ENCODE measurements at places on chromosomes 5 and 9.

DNA sequence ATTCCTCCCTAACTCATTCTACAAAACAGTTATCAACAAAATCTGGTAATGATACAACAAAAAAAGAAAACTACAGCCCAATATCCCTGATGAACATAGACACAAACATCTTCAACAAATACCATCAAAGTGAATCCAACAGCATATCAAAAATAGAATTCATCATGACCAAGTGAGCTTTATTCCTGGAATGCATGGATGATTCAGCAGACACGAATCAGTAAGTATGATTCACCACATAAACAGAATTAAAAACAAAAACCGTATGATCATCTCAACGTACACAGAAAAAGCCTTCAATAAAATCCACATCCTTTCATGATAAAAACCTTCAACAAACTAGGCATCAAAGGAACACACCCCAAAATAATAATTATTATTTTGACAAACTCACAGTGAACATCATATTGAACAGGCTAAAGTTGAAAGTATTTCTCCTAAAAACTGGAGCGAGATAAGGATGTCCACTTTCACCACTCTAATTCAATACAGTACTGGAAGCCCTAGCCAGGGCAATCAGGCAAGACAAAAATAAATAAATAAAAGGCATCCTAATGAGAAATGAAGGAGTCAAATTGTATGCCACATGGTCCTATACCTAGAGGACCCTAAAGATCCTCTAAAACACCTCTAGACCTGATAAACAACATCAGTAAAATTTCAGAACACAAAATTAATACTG lies 305.1 kb upstream of the RGMB start:
- no peak for DNase-seq

DNA sequence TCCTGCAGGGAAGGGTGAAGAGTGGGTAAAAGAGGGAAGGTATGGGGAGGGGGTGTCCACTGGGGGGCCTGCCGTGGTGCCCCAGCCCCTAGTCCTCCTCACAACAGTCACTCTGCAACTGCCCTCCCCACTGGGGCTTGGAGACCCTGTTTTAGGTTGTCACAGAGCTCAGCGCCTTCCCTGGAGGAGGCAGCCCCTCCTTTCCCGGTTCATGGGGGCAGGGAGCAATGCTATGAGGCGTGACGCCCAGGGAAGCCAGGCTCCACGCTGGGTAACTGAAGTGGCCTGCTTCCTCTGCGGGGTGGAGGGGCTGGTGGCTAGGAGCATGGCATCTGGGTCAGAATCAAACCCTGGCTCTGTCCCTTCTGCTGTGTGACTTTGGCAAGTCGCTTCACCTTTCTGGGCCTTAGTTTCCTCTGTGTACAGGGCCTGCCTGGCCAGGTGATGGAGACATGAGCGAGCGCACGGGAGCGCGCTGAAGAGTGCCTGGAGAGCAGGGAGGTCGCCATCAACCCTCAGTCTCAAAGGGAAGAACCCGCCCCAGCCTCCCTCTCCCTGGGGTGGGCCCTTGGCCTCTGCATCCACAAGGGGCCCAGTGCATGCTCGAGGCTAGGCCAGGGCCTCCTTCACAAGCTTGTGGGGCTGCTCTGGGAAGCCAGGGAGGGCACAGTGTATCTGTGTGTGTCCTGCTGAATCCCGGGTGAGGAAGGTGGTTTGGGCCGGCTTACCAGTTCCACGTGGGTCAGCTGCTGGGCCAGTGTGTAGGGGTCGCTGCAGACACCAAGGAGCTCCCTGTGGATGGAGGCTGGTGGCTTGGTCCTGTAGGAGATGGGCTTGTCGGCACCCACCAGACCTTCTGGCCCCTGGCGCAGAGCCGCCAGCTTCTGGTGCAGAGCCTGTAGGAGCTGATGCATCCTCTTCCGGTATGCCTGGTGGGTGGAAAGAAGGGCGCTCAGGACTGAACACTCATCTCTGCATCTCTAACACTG lies 56.4 kb upstream of the RNF130 start:
- DNase-seq, result peak; percentile 10

GRCh38 chr5:124111886-124112285 lies 599.9 kb downstream of the CSNK1G3 start:
- no peak for DNase-seq

DNA sequence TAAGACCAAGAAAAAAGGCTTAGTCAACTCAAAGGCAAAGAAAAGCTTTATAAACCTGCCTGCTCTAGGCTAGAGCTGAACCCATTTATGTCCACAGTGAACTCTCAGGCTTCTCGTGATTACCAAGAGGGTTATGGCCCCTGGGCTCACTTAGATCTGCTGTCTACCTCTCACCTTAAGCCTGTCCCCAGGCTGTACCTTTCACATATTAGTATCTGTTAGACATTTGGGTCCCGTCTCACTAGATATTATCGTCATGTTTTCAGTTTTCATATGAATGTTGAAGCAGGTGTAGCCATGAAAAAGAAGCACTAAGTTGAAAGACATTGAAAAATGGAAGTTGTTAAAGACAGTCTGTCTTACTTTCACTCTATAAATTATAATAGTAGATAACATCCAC lies 75.2 kb upstream of the COX7C start:
- DNase-seq, result no peak

- DNase-seq, result no peak
Observed at GRCh38 chr5:89087551-89088318, 204.8 kb upstream of the MEF2C start.

- DNase-seq, result no peak
Observed at GRCh38 chr5:158869854-158870253, 229.9 kb downstream of the EBF1 start.

- peak; percentile 8 for DNase-seq
Observed at GRCh38 chr5:159826351-159827214, 89.7 kb upstream of the ADRA1B start.

DNA sequence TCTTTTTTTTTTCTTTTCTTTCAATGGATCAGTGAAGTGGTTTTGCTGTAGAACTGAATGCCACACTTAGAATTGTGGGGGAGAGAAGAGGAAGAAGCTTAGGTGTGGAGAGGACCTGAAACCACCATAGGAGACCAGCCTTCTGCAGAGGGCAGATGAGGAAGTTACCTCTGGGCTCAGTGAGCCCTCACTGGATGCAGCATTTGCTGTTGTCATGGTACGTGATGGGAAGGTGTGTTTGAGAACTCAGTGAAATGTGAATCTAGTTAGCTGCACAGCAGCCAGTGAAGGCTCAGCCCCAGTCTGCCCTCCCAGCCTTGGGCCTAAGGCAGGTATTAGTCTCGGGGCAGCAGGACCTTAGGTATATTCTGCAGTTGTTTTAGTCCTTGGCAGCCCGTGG lies 17.5 kb downstream of the CYFIP2 start:
- no peak for DNase-seq

DNA sequence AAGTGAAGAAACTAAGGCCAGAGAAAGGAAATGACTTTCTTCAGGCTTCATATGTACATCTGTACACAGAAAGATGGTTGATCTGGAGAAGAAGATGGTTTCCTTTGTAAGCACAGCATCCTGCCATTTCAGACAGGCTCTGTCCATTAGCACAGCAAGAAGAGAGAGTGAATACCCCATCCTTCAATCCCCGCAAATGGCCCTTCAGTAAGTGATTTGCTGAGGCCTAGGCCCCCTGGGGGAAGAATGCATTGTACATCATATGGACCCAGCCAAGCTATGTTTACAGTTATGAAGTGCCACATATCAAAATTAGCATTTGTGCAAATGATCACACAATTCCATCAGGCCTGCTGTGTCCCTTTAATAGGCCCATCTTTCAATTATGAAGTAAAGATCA lies 657.4 kb downstream of the BRINP1 start:
- no peak for DNase-seq

DNA sequence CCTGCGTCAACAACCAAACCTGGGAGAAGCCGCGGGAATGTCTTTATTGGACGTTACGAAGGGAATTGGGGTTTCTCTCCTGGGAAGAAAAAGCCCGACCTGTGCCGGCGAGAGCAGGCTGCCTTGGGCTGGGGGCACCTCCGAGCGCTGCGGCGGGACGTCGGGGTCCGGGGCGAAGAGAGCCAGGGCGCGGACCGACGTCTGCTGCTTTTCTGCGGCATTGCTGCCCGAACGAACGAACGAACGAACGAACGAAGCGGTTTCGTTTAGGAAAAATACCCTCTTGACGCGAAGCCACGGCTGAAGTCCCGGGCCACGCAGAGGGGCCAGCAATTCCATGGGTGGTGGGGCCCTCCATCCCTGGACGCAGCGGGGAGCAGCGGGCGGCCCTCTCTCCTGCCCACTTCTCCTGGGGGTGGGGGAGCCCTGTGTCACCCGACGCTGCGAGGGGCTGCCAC lies 4.8 kb upstream of the PITX1 start:
- DNase-seq, result no peak

DNA sequence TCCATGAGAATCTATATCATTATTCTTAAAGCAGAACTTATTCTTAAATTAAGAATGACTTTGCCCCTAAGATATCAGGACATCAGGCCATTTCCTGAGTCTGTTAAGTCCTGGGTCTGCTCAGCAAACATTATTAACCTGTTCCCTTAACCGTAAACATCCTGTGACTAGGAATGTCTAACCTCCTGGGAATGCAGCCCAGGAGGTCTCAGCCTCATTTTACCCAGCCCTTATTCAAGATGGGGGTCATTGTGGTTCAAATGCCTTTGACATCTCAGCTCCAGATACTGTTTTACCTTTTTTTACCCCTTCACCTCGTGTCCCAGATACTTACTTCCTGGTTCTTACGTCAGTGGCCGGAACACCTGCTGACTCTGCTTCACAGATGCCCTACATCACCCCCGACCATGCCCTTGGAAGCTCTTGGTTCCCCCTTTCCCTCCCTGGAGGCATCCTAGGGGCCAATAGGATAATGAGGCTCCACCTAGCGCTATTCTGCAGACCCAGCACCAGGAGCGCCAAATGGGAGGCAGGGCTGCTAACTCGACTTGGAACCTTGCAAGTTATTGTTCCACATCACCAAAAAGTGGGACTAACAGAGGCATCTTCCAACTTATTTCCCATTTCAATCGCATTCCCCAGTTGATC lies 182.5 kb downstream of the MED10 start:
- DNase-seq, result no peak

GRCh38 chr5:96004754-96005153 lies 43.1 kb upstream of the ELL2 start:
- no peak for DNase-seq

DNA sequence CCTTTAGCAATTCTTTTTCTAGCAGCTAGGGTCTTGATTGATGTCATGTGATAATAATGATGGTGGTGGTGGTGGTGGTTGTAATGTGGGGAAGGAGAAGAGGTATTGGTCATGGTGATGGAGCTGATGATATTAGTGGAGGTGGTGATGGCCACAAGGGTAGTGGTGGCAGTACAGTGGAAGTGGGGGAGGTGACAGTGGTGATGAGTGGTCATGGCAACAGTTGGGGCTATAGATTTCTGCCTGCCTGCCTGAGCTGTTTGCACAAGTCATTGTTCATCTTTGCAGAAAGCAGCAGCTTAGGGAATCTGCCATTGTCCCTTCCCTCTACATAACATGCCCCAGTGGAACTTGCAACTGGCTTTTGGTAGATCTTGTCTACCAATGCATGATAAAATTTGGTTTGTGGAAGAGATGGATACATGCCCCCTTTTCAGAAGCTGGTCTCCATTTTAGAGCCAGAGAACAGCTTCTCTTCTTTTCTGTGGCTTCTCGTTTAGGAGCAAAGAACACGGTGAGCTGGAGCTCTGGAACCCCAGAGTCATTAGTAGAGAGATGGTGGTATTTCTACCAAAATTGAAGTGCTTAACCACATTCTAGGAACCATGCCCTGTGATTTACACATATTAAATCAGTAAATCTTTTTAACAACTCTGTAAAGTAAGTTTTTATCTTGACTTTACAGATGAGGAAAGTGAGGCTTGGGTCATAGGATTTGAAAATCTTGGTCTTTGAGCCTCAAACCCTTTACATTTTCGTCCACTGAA lies 100.3 kb downstream of the AOPEP start:
- DNase-seq, result no peak

GRCh38 chr5:128014578-128014977 lies 69.0 kb upstream of the SLC12A2 start:
- DNase-seq, result no peak

GRCh38 chr5:94731471-94731870 lies 113.0 kb downstream of the SLF1 start:
- no peak for DNase-seq

GRCh38 chr5:150247726-150248125 lies 41.8 kb downstream of the CAMK2A start:
- DNase-seq, result no peak

DNA sequence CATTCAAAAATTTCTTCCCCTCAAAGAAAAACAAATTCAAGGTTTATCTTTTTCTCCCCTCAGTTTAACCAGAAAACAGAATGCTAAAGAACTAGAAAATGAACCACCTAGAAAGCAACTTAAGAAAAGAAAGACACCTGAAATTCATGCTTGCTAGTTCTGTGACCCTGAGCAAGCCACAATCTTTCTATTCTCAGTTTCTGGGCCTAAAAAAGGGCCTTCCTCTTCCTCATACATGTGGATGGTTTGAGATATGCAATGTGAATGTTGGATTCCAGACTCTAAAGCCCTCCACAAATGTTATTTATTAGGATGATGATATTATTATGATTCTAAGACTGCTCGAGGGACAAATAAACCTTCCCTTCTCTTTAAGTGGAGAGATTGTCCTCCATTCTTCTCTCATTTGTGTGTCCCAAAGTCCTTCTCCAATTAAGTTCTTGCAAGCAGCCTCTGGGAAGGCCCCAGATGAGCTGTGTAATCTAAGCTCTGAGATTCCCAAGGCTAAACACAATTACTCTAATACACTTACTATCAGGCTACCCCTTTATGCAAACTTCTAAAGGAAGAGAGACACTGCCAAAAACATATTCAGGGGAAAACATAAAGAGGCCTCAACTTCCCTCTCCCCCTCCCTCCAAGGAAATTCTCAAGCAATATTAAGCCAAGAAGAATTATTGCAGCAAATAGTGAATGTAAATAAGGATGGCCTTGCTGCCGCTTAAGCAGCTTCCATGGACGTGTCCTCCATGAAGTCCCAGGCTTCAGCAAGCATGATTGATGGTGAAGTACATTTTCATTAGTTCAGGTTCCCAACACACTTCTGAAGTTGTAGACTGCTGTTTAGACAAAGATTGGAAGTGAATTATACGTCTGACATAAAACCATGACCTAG lies 80.2 kb downstream of the PRKACG start:
- DNase-seq, result no peak

DNA sequence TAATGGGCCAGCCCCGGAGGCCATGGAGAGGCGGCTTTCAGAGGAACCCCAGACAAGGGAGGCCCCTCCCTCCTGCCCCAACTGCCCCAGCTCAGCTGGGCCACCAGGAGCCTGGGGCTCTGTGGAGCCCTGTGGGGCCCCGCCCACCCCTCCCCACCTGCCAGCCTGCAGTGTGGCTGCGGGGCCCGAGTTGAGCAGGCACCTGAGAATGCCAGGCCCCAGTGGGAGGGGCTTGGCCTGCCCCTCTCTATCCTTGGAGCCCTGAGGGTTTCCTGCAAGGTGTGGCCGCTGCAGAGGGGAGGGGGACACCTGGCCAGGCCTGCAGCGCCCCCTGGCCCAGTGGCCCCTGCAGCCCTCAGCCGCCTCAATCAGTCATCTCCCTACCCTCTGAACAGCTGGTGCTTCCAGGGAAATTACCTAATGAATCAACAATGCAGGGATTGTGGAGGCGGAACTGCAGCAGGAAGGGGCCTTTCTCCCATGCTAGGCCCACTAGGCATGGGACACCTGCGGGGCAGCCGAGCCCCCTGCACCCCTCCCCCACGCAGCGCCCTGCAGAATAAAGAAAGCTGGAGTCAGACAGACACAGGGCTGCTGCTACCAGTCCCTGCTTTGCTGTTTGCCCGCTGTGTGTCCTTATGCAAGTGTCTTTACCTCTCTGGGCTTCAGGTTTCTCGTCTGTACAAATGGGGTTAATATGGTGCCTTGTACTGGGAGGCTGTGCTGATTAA lies 48.0 kb downstream of the LMX1B start:
- DNase-seq, result no peak
